ENCODE measurements at places on chromosomes 1 and 21.

DNA sequence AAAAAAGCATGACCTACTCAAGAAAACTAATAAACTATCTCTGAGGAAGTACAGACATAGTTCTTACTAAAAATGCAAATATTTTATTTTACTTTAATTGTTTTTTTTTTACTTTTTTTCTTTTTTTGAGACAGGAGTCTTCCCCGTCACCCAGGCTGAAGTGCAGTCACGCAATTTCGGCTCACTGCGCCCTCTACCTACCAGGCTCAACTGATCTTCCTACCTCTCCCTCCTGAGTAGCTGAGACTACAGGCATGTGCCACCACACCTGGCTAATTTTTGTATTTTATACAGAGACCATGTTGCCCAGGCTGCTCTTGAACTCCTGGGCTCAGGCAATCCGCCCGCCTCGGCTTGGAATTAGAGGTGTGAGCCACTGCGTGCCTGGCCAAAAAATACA lies 1263.1 kb downstream of the KCNT2 start:
- H3K4me1 ChIP-seq = no peaks in the 10 kb centered on the region
- no peak overlapping the region for H3K27ac ChIP-seq
- DNase-seq = no peak
- no peaks in the 10 kb centered on the region for H3K27me3 ChIP-seq
- H3K36me3 ChIP-seq = no peaks in the 10 kb centered on the region

DNA sequence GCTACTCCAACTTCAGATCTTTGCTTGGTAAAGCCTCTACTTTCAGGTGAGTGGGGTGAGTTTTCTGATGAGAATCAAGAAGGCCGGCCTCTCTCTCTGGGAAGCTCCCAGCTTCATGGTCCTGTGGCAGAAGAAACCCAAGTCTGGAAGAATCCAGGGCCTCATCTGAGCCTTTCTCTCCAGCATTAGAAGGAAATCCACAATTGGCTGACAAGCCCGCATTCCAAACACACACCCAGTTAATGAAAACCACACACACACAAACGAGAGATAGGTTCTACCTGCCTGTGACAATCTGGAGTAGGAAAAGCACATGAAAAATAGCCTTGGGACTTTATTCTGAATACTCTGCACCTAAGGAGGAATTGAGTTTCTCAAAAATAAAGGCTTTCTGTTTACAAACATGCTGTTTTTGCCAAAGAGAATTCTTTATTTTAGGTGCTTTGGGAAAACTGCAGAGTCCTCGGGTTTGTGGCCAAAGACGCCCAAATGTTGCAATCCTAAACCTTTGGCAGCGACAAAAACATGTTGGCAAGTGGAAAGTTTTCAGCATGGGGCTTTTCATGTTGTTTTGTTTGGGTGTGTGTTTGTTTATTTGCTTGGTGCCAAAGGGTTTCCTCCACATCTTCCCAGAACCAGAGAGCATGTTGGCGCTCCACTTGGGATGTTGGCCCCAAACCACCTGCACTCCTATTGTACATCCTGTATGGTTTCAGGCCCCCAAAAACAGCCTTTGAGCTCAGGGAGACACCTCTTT lies 216.2 kb downstream of the SETD4 start:
- peaks cover 11% of the 10 kb centered on the region for H3K27me3 ChIP-seq
- H3K27ac ChIP-seq = no peak overlapping the region
- DNase-seq = no peak
- H3K36me3 ChIP-seq = no peaks in the 10 kb centered on the region
- H3K4me3 ChIP-seq = no peak overlapping the region

- H3K36me3 ChIP-seq = no peaks in the 10 kb centered on the region
- H3K4me3 ChIP-seq = no peak overlapping the region
- H3K27me3 ChIP-seq = peaks cover 9% of the 10 kb centered on the region
- DNase-seq = no peak
- H3K4me1 ChIP-seq = peaks cover 4% of the 10 kb centered on the region
Observed at GRCh38 chr1:48677306-48678287, 99.1 kb downstream of the BEND5 start.

DNA sequence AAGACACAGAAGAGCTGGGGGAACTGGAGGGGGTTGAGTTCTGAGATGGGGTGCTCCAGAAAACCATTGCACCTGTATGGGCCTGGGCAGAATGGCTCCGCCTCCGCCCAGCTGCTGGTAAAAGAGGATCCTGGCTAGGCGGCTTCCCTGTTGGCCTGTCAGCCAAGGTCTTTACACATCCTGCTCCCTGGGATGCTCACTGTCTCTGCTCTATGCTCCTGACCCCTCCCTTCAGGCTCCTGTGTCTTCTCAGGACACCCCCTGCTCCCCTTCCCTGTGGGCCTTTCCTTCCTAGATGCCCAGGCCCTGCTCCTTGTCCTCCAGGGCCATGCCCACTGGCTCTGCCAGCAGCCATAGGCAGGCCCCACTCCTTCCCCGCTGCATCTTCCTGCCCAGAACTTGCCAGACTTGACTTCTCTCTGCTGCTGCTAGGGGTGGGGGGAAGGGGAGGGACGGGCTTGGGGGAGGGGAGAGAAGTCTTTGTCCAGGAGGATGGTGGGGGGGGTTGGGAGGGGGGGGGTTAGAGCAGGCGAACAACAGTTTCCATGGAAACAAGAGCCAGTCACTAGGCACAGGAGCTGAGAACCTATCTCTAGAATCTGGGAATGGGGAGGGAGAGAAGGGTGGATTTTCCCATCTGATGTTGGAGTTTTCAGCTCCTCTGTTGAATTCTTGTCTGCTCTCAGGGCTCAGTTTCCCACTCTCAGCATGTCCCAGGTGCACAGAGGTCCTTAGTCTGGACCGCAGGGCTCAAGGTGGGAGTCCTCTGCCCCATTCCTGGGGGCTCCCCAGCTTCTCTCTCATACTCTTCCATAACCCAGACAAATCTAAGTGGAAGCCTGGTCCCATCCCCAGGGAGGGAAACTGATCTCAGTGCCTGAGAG lies 10.6 kb downstream of the CELSR2 start:
- H3K4me1 ChIP-seq = no peaks in the 10 kb centered on the region
- H3K4me3 ChIP-seq = no peak overlapping the region
- no peak overlapping the region for H3K27ac ChIP-seq
- peaks cover 2% of the 10 kb centered on the region for H3K27me3 ChIP-seq
- no peak for DNase-seq

DNA sequence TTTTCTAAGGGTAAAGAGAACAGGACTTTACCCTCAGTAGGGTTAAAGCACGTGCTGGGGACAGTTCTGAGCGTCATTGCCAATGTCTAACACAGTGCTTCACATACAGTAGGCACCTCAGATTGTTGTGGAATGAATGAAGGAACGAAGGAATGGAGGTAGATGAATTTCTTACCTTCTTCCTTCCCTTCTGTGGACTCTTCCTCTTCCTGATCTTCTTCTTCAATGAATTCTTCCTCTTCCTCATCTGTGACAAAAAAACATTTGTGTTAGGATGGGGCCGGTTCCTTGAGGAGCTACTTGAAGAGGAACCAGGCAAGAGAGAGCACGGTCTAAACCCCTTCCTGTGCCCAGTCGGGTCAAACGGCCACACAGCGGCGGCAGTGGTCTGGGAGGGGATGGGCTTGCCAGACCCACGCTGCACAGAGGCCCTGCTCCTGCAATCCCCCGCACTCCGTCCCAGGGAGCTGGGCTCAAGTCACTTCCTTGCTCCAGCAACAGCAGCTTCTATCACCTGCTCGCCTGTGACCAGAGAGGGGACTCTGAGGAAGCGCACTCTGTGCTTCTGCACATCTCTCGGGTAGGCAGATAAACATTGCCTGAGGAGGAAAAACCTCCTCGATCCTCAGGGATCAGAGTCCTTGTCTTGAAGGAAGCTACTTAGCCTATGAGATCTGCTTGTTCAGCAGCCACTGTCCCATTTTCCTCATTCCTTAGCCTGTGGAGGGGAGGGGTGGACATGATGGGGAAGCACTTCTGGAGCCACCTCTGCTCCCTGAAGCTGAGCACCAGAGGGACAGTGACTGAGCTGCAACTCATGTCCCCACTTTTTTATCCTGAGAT lies 8.0 kb upstream of the SLC30A2 start:
- no peaks in the 10 kb centered on the region for H3K36me3 ChIP-seq
- H3K27me3 ChIP-seq = peaks cover 55% of the 10 kb centered on the region
- H3K27ac ChIP-seq = no peak overlapping the region

DNA sequence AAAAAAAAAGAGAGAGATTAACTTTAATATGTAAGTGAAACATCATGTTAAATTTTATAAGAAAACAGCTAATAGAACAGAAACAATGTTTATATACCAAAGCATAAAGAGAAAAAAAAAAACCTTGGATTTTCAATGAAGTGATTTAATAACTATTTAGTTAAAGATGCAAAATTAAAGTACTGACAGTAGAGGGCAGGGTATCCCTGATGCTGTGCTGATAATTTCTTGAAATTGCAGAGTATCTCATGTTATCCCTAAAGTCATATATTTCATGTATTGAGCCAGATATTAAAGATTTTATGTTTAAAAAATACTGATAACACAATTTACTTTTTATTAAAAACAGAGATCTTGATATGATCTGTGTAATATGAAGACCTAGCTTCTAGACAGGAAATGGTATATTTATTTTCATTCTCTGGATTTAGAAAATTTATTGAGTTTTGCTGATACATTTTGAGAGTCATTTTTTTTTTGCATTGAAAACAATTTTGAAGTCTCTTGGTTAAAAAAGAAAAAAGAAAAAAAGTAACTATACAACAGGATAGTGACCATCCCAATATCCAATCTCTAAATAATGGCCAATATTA lies 273.2 kb downstream of the USP25 start:
- no peaks in the 10 kb centered on the region for H3K36me3 ChIP-seq
- DNase-seq = no peak
- no peaks in the 10 kb centered on the region for H3K27me3 ChIP-seq
- no peaks in the 10 kb centered on the region for H3K4me1 ChIP-seq

DNA sequence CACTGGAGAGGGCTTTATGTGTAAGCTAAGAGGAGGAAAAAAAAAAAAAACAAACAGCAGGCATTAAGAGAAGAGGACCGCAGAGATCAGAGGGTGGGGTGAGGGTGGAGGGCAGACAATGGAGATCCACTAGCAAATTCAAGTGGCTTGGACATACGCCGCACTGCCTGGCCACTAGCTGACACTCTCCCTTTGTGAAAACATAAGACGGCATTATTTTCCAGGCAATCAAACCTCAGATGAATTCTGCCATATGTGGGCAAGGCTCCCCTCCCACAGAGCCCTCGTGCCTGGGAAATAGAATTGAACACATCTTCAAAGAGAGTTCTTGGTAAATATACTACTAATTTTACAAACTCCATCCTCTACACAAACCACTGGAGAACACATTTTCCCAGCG lies 53.6 kb downstream of the ERG start:
- no peaks in the 10 kb centered on the region for H3K4me1 ChIP-seq
- no peak for DNase-seq
- H3K4me3 ChIP-seq = no peak overlapping the region
- H3K36me3 ChIP-seq = no peaks in the 10 kb centered on the region

GRCh38 chr1:6948861-6949260 lies 163.6 kb downstream of the CAMTA1 start:
- H3K4me1 ChIP-seq = peaks cover 2% of the 10 kb centered on the region
- no peaks in the 10 kb centered on the region for H3K36me3 ChIP-seq
- no peak overlapping the region for H3K4me3 ChIP-seq
- no peak overlapping the region for H3K27ac ChIP-seq

DNA sequence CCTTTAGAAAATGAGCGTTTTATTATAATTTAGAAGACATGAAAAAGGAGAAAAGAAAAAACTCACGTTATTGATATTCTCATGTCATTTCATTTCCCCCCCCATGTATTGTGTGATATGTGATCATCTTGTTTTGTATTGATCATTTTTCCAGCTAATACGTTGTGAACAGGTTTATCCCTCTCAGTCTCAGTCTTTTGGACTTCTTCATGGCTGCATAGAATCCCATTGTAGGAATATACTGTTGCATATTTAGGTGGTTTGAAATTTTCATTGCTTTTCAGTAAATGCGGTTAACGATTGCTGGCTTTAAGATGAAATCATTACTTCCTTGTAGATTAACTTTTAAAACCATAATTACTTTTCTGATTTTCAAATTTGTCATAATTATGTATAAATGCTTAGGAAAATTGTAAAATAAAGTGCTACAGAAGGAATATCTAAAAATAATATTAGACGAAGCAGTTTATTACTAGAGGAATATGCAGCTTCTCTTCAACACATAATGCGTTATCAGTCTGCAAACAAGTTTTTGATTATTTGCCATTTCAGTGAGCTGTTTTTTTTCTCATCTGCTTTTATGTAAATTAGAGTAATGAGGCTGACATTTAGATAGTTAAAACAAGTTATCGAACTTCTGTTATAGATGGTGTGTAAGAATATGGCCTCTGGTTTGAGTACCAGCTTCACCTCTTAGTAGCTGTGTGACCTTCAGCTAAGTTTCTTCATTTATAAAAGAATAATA lies 1.8 kb downstream of the SON start:
- H3K4me1 ChIP-seq = peaks cover 29% of the 10 kb centered on the region
- no peaks in the 10 kb centered on the region for H3K27me3 ChIP-seq
- peak overlapping the region; percentile 100 for H3K27ac ChIP-seq
- no peak for DNase-seq
- peak overlapping the region; percentile 95 for H3K4me3 ChIP-seq
- peaks cover 60% of the 10 kb centered on the region for H3K36me3 ChIP-seq

- peak overlapping the region; percentile 85 for H3K4me3 ChIP-seq
- DNase-seq = peak; percentile 12
- peak overlapping the region; percentile 92 for H3K27ac ChIP-seq
- peaks cover 16% of the 10 kb centered on the region for H3K36me3 ChIP-seq
- H3K4me1 ChIP-seq = peaks cover 41% of the 10 kb centered on the region
Observed at GRCh38 chr1:155858800-155859233, 550 bp upstream of the SYT11 start.

- peak overlapping the region; percentile 94 for H3K4me3 ChIP-seq
- peak overlapping the region; percentile 99 for H3K27ac ChIP-seq
Observed at GRCh38 chr1:167934426-167935215, 1.9 kb upstream of the DCAF6 start.

DNA sequence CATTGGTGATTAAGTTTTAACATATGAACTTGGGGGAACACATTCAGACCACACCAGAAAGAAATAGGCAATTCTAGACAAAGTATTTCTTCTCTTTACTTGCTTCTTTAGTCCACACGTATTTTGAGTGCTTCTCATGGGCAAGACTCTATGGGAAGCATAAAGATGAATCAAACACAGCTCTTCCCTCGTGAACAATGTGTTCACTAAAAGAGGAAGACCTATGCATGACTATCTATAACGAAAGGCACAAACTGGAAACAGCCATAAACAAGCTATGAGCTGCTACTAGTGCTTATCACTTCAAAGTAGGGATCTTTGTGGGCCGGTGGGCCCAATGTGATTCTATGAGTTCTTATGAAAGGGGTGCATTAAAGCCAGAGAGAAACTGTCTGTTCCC lies 53.0 kb upstream of the PRDX6 start:
- H3K36me3 ChIP-seq = no peaks in the 10 kb centered on the region
- H3K4me3 ChIP-seq = no peak overlapping the region
- DNase-seq = no peak
- H3K27me3 ChIP-seq = no peaks in the 10 kb centered on the region
- peaks cover 4% of the 10 kb centered on the region for H3K4me1 ChIP-seq
- H3K27ac ChIP-seq = no peak overlapping the region

- H3K4me1 ChIP-seq = peaks cover 64% of the 10 kb centered on the region
- no peaks in the 10 kb centered on the region for H3K27me3 ChIP-seq
- no peak overlapping the region for H3K4me3 ChIP-seq
- peaks cover 31% of the 10 kb centered on the region for H3K36me3 ChIP-seq
Observed at GRCh38 chr1:39269349-39269748, 64.9 kb downstream of the MACF1 start.

GRCh38 chr1:200894712-200895442 lies at the start of gene INAVA:
INAVA (plus strand) TSS chr1:200894900; CDS start chr1:200898401, 3,501 bp downstream.
- H3K4me1 ChIP-seq = peaks cover 5% of the 10 kb centered on the region
- no peak within 1 kb of the TSS for H3K4me3 ChIP-seq
- H3K27me3 ChIP-seq = peaks cover 63% of the 10 kb centered on the region
- H3K27ac ChIP-seq = no peak within 1 kb of the TSS

Measured in activated T-helper 2 cell treated with anti-CD3 and anti-CD28 coated beads, Interferon-gamma antibody, Interleukin-2, Interleukin-4, amounts not matched to agents 10 μg/mL and 5 μg/mL and 100 μg/mL, durations not matched to agents 14 hours and 24 hours and 36 hours (primary cell).